ENCODE measurements at places on chromosomes 7 and 10.

- no peak for DNase-seq
Observed at GRCh38 chr7:157854066-157854891, 517.5 kb downstream of the DNAJB6 start.

GRCh38 chr10:103986360-103986759 is 19.4 kb downstream of the SLK start:
- no peak for DNase-seq

DNA sequence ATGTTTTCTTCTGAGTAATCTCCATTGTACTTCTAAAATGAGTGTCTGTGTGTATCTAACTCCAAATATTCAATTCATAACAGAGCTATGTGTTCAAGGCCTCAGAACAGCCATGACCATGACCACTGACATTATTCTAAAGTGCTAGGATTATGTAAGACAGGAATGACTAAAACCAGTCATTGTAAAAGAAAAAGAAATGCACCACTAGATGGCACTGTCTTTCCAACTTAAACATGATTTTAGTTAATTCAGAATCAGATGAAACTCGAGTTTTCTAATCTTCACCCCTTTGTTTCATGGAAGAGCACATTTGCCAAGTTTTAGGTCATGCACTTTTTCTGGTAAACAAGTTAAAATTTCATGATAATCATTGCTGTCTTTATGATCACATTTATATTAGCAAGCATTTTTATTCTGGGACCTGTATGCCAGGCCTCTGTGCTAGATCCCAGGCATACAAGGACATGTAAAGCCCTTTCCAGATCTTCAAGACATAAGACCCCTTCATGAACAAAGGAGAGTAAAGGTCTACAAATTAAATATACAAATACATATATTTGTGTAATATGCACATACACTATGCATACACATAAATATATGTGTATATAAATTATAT is 26.1 kb upstream of the RSU1 start:
- DNase-seq, result peak; percentile 43

DNA sequence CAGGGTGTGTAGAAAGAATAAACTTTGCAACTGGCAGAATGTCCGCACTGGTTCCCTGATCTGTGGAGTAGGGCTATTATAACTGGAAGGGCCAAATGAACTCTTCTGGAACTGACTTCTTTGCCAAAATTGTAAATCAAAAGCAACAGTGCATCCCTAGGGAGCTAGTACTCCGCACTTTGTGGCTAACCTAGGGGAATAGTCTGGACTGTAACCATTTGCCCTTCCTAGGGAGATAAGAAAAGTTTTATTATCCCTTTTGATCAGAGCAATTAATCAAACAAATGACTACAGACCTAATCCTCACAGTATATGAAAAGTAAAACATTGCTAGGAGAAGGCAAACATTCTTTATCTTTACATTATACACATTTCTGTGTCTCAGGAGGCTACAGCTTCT is 45.5 kb upstream of the STEAP1B start:
- no peak for DNase-seq

- no peak for DNase-seq
Observed at GRCh38 chr7:91320366-91321078, 56.3 kb downstream of the FZD1 start.

- no peak for DNase-seq
Observed at GRCh38 chr7:2478399-2478785, 2.2 kb upstream of the GRIFIN start.

DNA sequence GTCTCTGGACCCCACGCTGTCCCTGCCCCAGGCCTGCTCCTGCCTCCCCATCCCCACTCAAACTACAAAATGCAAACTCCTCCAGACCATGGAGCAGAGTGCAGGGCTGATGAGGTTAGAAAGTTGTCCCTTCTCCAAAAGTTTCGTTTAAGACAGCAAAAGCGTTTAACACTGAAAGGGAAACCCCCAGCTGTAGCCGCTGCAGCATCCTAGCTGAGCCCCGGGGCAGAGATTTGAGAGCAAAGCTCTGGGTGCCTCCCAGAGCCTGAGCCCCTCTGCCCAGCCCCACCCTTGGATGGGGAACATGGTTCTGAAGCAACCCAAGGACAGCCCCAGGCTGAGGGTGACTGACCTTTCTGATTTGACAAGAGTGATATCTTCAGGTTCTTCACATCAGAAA is 52.8 kb upstream of the ENO4 start:
- DNase-seq, result no peak

- DNase-seq, result no peak
Observed at GRCh38 chr7:81886211-81886764, 116.4 kb upstream of the HGF start.

DNA sequence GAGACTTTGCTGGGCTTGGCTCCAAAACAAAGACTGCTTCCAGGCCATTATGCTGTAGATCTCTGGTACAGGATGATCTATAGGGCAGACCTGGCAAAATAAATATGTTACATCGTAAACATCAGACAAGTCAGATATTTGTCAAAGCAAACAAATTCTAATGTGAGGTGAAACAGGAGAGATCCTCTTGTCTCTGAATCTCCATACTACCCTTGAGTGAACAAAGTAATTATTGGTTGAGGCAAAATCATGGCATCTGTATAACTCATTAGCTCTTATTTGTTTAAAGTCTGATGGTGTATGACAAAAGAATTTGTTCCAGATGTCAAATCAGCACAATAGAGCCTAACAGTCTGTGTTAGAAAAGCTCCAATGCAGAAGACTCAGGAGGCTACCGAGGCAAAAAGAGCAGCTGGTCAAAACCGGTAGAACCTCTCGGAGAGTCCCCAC is 1291.5 kb downstream of the TYW1 start:
- peak; percentile 81 for DNase-seq

- no peak for DNase-seq
Observed at GRCh38 chr7:50155755-50156154, 62.7 kb upstream of the ZPBP start.

DNA sequence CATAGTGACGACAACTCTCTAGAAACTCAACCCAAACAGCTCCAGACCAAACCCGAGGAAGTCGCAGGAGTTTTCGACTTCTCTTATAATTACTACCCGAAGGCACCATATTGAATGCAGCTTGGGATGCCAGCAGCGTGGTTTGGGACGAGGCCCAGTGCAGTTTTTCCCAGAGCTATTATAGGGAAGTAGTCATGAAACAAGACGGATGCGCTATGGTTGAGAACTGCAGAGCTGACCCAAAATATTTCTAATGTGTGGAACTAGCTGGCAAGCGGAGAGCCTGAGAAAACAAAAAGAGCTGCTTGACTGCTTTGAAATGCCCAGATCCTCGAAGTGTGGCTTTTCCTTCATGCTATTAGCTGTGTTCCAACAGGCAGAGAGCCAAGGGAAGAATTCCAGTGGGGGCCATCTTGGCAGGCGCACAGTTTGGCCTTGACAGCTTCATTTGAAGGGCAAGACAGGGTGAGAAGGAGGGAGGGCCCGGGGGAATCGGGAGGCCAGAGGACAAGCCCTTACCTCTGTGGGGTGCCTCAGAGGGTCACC is 122.7 kb downstream of the CUL2 start:
- DNase-seq, result no peak

DNA sequence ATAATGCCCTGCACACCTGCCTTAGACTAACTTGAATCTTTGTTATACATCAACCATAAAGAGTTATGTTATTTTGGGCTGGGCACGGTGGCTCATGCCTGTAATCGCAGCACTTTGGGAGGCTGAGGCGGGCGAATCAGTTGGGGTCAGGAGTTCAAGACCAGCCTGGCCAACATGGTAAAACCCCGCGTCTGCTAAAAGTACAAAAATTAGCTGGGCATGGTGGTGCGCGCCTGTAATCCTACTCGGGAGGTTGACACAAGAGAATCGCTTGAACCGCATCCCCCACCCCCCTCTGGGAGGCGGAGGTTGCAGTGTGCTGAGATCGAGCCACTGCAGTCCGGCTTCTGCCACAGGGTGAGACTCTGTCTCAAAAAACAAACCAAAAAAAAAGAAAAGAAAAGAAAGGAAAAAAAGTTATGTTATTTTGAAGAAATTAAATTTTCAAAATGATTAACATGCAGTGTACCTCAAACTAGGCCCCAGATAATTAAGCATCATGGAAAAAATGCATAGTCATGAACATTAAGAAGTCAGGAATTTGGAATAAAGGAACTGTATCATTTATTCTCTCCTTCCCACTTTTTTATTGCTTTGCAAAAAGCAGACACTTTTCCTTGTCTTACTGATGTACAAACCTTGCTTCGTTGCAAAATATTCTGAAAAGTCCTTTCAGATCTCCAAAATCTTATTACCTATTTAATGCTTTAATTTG is 43.3 kb downstream of the STAM start:
- no peak for DNase-seq

DNA sequence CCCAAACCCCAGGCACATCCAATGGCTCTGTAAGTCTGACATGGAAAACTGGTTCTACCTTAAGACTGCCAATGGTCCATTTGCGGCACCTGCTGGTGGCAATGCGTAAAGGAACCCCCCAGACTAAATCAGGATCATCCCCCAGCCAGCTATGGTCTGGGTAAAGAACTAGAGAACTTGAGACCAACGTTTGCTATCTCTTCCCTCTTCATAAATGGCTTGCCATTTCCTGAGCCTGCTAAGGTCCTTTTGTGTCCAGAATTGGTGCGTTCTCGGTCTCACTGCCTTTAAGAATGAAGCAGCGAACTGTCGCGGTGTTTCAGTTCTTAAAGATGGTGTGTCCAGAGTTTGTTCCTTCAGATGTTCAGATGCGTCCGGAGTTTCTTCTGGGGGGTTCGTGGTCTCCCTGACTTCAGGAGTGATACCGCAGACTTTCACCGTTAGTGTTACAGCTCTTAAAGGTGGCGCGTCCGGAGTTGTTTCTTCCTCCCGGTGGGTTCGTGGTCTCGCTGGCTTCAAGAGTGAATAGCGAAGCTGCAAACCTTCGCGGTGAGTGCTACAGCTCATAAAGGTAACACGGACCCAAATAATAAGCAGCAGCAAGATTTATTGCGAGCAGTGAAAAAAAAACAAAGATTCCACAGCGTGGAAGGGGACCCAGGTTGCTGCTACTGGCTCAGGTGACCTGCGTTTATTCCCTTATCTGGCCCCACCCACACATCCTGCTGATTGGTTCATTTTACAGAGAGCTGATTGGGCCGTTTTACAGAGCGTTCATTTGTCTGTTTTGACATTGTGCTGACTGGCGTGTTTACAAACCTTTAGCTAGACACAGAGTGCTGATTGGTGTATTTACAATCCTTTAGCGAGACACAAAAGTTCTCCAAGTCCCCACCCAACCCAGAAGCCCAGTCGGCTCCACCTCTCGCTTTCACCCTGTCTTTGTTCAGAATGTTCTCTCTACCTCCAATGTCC is 95.4 kb downstream of the ELMO1 start:
- peak; percentile 9 for DNase-seq

GRCh38 chr10:79158402-79159097 is 89.8 kb downstream of the ZMIZ1 start:
- DNase-seq, result no peak

GRCh38 chr10:101018600-101019439 is 12.1 kb downstream of the PDZD7 start:
- DNase-seq, result peak; percentile 37

GRCh38 chr10:21803374-21803773 is 200.2 kb downstream of the DNAJC1 start:
- no peak for DNase-seq

- no peak for DNase-seq
Observed at GRCh38 chr7:130341882-130342281, 2.7 kb upstream of the CPA5 start.

- no peak for DNase-seq
Observed at GRCh38 chr10:82377608-82378007, 502.6 kb downstream of the NRG3 start.

- DNase-seq, result no peak
Observed at GRCh38 chr10:124546957-124547646, 85.5 kb downstream of the LHPP start.

DNA sequence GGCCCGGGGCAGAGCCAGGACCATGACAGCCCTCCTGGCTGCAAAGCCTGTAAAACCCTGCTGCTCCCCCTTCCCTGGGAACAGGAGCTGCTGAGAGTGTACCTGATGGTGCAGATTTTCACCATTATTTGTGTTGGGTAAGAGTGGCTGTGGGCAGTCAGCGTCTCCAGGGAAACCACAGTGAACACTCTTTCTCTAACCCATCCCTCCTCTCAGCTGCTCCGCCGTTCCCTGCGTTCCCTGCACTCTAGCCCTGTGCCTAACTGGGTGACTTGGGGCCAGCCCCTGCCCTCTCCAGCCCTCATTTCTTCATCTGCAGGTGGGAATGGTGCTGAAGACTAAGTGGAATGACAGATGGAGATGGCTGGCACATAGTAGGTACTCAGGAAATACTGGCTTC is 75.9 kb upstream of the PCBD1 start:
- DNase-seq, result no peak

GRCh38 chr7:46444256-46444655 is 523.2 kb upstream of the IGFBP3 start:
- no peak for DNase-seq

DNA sequence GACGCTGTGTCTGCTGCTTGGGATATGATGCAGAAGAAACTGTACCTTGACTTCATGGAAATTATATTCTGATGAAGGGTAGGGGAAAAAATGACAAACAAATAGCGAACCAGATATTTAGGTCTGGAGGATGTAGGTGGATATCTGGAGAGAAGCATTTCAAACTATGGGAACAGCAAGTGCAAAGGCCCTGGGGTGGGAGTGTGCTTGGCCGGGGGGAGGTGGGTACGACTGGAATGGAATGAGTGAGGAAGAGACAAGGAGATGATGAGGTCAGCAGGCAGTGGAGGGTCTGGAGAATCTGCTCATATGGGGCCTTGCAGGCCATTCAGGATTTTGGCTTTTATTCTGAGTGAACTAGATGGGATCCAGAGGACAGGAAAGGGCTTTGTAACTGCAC is 65.2 kb downstream of the TLL2 start:
- DNase-seq, result no peak

DNA sequence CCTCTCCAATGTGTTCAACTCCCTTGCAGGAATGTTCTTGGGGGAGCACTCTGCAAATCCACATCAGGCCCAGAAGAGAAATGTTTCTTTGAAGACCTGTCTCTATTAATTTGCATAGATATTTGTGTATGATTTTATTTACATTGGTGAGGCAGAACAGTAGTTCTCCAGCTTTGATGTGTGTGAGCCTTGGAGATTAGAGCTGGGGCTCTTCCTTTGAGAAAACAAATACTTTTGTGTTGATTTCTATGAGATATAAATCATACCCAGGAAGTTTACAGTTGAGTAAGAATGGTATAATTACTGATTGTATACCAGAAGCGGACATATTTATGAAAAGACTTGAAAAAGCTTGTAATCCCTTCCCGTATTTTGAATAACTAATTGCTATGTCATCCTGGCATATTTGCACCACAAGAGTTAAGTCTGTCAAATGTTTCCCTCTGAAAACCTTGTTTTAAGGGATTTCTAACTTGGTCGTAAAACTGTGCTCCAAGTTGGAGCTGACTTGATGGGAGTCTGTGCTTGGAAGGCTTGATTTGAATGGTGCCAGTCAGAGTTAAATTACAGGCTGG is 468.5 kb downstream of the LRMDA start:
- DNase-seq, result no peak
